ENCODE measurements at places on chromosomes 13 and 19. TPM values are rescaled to one million over a fixed set of nuclear protein-coding genes. Genes with fewer than 3 reads are reported as not detected.
A peak's percentile ranks its signal among the peaks of the same experiment; 100 is the strongest.

- DNase-seq: peak; percentile 54
These were observed 284.9 kb downstream of the KLF12 start for GRCh38 chr13:73849292-73849691.

DNA sequence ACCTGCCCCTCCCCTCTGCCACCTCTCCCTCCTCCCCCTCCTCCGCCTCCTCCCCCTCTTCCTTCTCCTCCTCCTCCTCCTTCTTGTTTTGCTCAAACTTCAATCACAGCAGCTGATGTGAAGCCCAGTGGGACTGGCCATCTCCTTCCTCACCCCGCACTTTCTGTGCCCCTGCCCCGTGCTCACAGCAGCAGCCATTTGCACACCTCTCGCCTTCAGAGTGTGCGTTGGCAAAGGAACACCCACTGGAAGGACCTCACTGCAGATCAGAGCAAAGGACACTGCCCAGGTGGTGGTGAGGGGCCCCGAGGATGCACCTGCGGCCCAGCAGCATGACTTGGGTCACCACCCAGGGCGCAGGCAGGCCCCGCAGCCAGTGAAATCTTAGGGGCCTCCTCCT is 98.8 kb downstream of the SOX1 start:
- no peak for DNase-seq

DNA sequence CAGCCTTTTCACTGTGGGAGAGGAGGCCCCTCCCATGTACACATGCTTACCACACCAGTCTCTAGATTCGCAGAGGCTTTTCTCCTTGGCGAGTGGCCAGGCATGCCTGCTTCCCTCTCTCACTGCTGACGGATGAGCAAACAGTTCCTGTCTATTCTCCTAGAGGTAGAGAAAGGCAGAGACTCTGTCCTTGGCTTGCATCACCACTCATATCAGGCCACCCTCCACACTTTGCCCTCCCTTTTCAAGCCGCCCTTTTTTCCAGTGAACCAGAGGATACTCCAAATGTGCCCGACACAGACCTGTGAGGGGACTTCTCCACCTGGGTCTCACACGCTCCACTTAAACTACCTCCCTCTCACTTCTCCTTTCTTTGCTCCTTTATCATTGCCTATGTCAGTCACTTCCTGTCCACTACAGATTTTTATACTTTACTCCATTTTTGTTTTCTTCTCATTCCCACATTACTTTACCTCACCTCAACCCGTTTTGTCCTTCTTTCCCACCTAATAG is 284.6 kb downstream of the DNAJC15 start:
- no peak for DNase-seq

DNA sequence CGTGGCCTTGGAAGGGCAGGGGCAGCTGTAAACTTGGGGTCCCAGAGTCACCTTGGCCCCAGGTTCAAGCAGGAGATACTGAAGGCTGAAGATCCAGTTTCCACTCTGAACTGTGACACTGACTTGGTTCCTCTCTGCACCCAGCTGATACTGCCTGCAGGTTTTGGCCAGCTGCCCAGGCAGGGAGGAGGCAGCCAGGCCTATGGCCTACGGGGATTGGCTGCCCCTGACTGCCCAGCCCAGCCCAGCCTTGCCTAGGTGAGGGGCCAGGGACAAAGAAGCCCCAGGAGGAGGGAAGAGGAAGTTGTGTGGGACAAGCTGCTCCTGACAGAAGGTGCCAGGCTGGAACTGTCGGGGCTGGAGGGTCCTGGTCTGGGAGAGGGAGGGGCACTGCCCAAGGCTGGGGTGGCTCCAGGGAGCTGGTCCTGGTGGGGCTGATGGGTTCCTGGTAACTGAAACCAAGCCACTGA is 51.7 kb upstream of the CYP4F8 start:
- DNase-seq: no peak

- peak; percentile 43 for DNase-seq
These were observed 977 bp upstream of the IL17D start for GRCh38 chr13:20702530-20702914.

- DNase-seq: no peak
These were observed 29.8 kb upstream of the ASF1B start for GRCh38 chr19:14165990-14166830.

The ACP5 gene
- 8.8 TPM for total RNA-seq

DNA sequence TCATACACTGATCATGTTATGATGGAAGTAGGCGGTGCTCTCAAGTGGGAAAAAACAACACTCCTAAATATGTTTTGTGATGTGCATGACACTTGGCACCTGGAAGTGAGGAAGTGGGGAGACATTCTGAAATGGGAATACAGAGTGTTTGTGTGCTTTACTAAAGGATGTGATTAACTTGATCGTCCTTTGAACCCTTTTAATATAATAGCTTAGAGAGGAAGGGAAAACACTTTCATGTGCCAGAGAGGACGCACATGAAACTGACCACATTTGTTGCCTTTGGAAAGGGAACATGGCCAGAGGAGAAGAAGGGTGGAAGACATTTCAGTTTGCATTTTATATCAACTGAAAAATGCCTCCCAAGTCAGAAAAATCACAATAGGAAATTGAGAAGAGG is 31.4 kb downstream of the SMAD9 start:
- DNase-seq: peak; percentile 74

The ANGPTL4 gene
- total RNA-seq: 4.3 TPM

DNA sequence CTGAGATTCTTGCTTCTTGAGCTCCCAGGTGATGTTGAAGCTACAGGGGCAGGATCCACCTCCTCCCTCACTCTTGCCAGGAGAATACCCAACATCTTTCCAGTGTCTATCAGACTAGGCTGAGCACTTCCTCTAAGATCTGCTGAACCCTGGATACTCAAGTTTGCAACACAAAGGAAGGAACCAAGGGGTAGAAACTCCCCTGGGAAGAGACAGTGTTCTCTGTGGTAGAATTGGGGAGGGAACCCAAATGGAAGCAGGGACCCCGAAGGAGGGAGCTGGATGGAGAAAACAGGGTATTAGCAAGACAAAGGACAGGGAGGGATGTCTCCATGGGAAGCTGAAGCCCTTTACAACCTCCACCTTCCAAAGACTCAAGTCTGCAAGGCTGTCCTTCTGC is 117.6 kb downstream of the DNAJC15 start:
- no peak for DNase-seq

- peak; percentile 28 for DNase-seq
These were observed 1.7 kb downstream of the ZNF160 start for GRCh38 chr19:53101518-53101917.

GRCh38 chr13:23579896-23580683 is 9.9 kb downstream of the TNFRSF19 start:
- peak; percentile 12 for DNase-seq

GRCh38 chr13:30607908-30608307 is 9.8 kb upstream of the USPL1 start:
- no peak for DNase-seq

All from dermis blood vessel endothelial cell (primary cell).